T-cell (primary cell): ENCODE measurements at places on chromosomes 5 and 9. TPM values are rescaled to one million over a fixed set of nuclear protein-coding genes. Genes with fewer than 3 reads are reported as not detected.

SPATA6L gene
- total RNA-seq, result 3.3 TPM

DNA sequence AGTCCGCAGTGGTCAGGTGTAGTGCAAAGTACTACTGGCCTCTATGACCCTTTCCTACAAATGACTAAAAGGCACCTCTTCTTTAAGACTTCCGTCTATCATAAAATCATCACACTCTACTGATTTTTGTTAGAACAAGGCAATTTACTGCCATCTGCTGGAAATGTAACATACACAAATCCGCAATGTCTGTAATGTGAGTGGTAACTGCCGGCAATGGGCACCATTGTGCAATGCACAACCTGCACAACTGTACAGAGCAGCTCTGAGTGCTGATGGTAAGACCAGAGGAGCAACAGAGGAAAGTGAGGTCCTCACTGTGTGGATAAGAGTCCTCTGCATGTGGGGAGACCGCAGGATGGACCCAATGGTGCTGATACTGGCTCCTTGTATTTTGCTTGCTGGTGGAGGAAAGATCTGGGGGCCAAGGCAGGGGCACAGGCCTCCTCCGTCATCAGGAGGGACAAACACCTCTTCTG lies 103.7 kb downstream of the ATPSCKMT start:
- no peaks in the 10 kb centered on the region for H3K27me3 ChIP-seq
- no peaks in the 10 kb centered on the region for H3K4me1 ChIP-seq
- no peak overlapping the region for H3K4me3 ChIP-seq
- DNase-seq, result no peak

KIAA0825 gene
- 1.4 TPM for total RNA-seq

DNA sequence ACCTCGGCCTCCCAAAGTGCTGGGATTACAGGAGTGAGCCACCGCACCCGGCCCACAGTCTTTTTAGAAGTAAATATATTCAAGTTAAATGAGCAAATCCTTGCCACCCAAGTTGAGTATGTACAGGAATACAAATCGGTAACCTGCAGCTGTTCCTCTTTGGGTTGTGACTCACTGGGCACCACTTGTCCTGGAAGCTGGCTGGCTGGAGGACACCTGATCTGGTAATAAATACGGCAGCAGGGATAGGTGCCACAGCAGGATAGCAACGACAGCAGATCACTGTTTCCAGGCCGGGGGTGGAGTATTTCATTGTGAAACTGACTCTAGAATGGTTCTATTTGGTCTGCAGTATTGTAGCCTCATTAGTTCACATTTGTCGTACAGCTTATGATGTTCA lies 35.7 kb upstream of the SLC36A2 start:
- H3K36me3 ChIP-seq, result no peaks in the 10 kb centered on the region
- peaks cover 7% of the 10 kb centered on the region for H3K27me3 ChIP-seq
- no peak overlapping the region for H3K4me3 ChIP-seq
- DNase-seq, result no peak

- no peaks in the 10 kb centered on the region for H3K4me1 ChIP-seq
- H3K36me3 ChIP-seq, result no peaks in the 10 kb centered on the region
- H3K4me3 ChIP-seq, result no peak overlapping the region
- no peak for DNase-seq
- H3K27ac ChIP-seq, result no peak overlapping the region
Observed at GRCh38 chr9:18798508-18799290, 234.3 kb downstream of the SAXO1 start.

DNA sequence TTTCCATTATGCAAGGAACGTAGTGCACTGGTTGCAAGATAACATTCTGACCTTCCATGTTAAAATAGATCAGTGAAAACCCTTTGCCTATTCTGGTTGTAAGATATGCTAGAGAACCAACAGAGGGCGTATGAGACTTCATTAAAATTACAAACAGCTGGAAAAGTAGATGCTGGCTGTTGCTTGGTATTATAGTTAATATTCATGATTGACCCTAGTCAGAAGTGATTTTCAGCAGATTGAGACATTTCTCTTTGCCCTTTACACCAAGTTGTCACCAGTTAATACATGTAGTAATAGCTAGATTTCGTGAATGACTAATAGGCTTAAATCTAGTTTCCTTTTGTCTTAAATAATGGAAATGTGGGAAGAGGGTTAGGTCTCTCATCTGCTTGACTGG lies 13.8 kb upstream of the FGF18 start:
- no peak overlapping the region for H3K4me3 ChIP-seq
- H3K36me3 ChIP-seq, result peaks cover 16% of the 10 kb centered on the region
- H3K4me1 ChIP-seq, result peaks cover 5% of the 10 kb centered on the region
- DNase-seq, result no peak

- H3K4me3 ChIP-seq, result no peak overlapping the region
- H3K36me3 ChIP-seq, result no peaks in the 10 kb centered on the region
Observed at GRCh38 chr9:90064971-90065370, 460.2 kb downstream of the GADD45G start.

PCSK5 gene
- 9.1 TPM for total RNA-seq

NR2F1 gene
- total RNA-seq, result 0.33 TPM

SPATA31E1 gene
- not detected for total RNA-seq

DNA sequence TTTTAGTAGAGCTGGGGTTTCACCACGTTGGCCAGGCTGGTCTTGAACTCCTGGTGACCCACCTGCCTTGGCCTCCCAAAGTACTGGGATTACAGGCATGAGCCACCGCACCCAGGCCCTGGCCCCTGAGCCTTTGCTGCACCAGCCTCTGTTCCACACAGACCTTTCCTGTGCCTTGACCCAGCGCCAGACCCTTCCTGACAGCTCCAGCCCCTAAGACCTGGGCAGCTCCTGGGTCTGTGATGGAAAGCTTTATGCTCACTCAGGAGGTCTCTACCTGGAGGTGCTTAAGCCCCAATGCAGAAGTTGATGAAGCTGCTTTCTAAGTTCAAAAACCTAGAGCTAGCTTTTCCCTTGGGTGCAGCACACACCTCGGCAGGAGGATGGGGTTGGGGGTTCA lies 58.8 kb upstream of the NEK6 start:
- no peak overlapping the region for H3K4me3 ChIP-seq
- no peaks in the 10 kb centered on the region for H3K36me3 ChIP-seq
- H3K27ac ChIP-seq, result no peak overlapping the region
- no peaks in the 10 kb centered on the region for H3K27me3 ChIP-seq

CBY3 gene
- 0.66 TPM for total RNA-seq

CDKN2B-AS1 gene
- total RNA-seq, result 1.1 TPM

DNA sequence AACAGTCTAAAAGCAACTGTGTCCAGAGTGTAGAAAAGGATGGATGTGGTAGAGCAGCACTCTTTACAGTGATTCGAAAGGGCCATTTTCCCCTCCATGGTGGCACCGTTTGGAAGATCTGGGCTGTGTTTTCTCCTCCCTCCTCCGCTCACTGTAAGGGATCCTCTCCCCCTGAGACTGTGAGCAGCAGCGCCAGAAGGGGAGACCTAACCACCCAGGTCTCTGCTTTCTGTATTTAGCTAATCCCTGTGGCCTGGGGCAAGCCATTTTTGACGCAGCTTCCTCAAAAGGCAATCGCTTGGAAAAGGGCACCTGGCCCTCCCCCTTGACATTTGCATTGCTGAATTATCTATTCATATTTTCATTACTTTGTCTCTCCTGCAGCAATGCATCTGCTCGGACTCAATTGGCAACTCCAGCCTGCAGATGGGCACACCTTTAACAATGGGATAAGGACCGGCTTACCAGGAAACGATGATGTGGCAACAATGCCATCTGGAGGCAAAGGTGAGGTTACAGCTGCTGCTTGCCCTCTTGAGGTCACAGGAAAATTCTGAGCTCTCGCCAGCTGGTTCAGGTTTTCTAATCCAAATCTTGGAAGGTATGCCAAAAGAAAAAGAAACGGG lies 244.3 kb upstream of the WWC1 start:
- H3K27ac ChIP-seq, result no peak overlapping the region
- no peaks in the 10 kb centered on the region for H3K4me1 ChIP-seq
- no peak for DNase-seq
- no peak overlapping the region for H3K4me3 ChIP-seq

GRCh38 chr5:116272281-116272941 lies 187.6 kb downstream of the COMMD10 start:
- H3K36me3 ChIP-seq, result no peaks in the 10 kb centered on the region
- DNase-seq, result no peak
- no peaks in the 10 kb centered on the region for H3K27me3 ChIP-seq
- H3K4me3 ChIP-seq, result no peak overlapping the region

DNA sequence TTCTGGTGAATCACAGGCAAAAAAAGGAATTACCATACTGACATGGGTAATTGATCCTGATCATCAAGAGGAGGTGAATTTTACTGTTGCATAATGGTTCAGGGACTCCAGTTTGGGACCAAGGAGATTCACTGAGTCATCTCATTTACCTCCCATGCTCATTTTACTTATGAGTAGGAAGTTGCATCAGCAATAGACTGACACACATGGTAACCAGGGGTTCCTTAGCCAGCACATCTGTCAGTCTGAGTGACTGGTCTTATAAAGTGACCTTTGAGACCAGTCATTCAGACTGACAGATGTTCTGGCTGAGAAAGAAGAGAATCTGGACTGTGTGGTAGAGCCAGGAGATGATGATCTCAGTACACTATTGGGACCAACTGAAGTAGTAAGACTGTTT lies 384.6 kb upstream of the CD180 start:
- H3K27ac ChIP-seq, result no peak overlapping the region
- no peaks in the 10 kb centered on the region for H3K36me3 ChIP-seq
- H3K4me3 ChIP-seq, result no peak overlapping the region
- H3K4me1 ChIP-seq, result no peaks in the 10 kb centered on the region

DNA sequence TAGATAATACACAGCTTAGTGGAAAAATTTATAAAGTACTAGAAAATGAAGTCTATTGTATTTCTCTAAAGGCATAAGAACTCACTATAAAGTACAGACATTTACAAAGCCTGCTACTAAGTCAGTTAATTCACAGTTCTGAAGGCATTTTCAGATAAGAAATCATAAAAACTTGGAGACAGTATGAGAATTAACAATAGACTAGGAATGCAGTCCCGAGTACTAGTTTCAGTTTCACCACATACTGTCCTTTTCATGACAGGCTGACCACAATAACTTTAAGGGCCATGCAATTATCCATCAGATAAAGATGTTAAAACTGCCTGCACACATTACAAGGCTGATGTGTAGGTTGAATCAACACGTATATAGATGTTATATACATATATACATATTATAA lies 362.6 kb upstream of the SMC2 start:
- no peaks in the 10 kb centered on the region for H3K27me3 ChIP-seq
- H3K27ac ChIP-seq, result no peak overlapping the region
- no peak for DNase-seq
- H3K36me3 ChIP-seq, result no peaks in the 10 kb centered on the region

DNA sequence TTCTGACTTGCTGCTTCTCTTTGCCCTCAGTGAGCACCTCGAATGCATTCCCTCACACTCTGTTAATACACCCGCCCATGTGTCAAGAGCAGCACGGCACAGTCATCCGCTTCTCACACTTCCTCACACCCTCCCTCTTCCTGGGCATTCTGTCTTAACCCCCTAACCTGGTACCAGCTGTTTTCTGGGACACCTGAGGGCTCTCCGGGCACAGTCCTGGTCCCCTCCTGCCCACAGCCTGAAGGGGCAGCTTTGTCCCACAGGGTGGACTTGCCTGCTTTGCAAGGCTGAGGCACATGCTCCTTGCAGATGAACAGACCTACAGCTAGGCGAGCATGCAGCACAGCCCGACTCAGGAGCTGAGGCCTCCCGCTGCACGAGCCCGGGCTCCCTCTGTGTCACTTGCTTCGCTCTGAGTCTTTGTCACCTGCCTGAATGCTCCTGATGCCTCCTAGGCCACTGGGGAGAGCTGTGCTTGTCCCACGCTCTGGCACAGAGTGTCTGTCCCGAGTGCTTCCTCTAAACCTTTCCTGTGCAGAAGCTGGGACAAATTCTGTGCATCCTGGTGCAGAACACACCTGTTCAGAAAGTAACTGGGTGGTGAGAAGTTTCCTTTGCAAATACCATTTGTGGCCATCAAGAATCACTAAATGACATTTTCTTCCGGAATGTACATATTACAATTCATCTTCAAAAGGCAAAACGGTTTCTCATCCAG lies 47.8 kb downstream of the AHRR start:
- no peak overlapping the region for H3K4me3 ChIP-seq
- H3K36me3 ChIP-seq, result no peaks in the 10 kb centered on the region
- peaks cover 11% of the 10 kb centered on the region for H3K4me1 ChIP-seq
- H3K27ac ChIP-seq, result no peak overlapping the region

DNA sequence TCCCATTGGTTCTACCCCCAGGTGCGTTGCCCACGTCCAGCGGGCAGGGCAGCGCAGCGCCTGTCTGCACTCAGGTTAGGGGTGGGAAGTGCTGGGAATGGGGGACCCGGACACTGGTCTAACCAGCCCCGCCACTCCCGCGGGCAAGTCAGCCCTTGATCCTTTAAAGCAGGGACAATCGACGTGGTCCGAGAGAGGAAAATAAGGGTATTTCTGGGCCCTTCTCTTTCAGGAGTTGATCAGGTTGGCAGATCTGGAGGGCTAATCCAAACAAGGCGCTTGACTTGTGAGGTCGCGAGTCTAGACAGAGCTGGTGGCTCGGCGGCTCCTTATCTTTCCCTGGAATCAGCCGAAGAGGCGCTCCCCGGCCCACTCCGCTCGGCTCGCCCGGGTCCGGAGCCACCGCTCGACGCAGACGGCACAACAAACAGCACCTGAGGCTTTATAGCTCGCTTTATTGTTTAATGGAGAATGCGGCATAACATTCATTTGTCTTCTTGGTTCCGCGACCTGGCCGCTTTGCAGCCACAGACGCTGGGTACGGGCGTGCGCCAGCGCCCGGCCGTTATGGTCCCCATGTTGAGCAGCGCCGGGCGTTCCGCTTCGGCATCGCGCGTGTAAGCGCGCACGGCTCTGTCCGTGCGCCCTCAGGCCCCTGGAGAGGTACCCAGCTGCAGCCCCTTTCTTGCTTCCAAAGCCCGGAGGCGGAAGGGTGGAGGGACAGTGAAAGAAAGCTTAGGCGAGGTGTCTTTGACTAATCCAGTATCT lies 15.8 kb downstream of the ISL1 start:
- H3K27me3 ChIP-seq, result peaks cover 17% of the 10 kb centered on the region
- no peak overlapping the region for H3K27ac ChIP-seq
- H3K4me1 ChIP-seq, result no peaks in the 10 kb centered on the region
- no peak for DNase-seq
- H3K36me3 ChIP-seq, result no peaks in the 10 kb centered on the region

DNA sequence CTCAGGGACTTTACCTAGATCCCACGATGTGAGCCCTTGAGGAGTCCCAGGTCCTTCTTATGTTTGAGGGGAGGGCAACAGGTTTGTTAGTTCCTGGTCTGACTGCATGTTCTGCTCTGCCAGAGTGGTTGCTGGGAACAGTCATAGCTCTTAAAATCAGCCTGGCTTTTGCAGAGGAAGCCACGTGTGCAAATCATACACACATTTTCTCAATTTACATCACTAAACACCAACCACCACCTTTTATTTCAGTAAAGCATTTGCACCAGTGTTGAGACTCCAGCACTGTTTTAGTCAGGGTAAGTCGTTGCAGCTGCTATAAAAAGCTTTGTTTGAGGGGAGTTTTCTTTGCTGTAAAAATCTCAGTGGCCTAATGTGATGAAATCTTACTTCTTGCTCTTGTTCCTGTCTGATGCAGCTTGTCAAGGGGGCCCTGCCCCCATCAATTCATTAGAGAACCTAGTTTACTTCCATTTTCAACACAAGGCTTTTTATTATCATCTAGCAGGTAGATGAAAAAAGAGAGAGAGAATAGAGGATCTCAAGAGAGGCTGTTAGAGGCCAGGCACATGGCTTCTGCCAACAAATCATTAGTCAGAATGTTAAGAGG lies 70.3 kb upstream of the VCAN start:
- no peaks in the 10 kb centered on the region for H3K36me3 ChIP-seq
- no peak overlapping the region for H3K27ac ChIP-seq
- H3K27me3 ChIP-seq, result no peaks in the 10 kb centered on the region

GRCh38 chr9:74948937-74949336 lies 3.8 kb downstream of the C9orf40 start:
- H3K27ac ChIP-seq, result no peak overlapping the region
- DNase-seq, result no peak

- no peak overlapping the region for H3K27ac ChIP-seq
- H3K4me1 ChIP-seq, result no peaks in the 10 kb centered on the region
- H3K4me3 ChIP-seq, result no peak overlapping the region
- no peak for DNase-seq
Observed at GRCh38 chr5:57662991-57663390, 180.4 kb upstream of the ACTBL2 start.
